ENCODE measurements at places on chromosomes 6 and 20.
A peak's percentile ranks its signal among the peaks of the same experiment; 100 is the strongest.

GRCh38 chr6:43980004-43980795 is 147.1 kb downstream of the MRPL14 start:
- DNase-seq: no peak

DNA sequence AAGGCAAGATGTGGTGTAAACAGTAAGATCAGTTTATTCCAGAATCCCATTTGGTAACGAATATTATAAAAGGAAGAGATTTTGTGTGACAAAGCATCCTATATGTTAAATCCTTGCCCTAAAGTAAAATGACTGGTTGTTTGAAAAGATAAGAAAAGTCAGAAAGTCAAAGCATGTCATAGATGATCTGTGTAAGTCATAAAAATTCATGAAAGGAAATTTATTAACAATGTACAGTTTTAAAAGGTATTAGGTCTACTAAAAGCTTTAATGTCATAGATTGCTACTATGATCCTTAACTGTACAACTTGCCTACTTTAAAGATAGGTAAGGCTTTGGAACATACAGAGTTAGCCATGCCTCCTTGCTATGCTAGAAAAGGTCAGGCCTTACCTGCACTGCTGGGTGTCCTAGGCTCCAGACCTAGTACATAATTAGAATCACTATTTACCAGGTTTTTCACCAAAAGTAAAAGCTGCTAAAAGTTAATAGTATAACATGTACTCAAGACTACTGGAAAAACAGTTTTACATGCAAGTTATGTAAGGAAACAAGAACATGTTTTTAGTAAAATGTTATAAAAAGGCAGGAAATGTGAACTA is 1090.1 kb upstream of the ADGRB3 start:
- no peak for DNase-seq

- DNase-seq: peak; percentile 94
Observed at GRCh38 chr6:20404641-20405032, 3.0 kb downstream of the E2F3 start.

GRCh38 chr6:13113981-13114593 is 214.2 kb downstream of the TBC1D7 start:
- DNase-seq: no peak

DNA sequence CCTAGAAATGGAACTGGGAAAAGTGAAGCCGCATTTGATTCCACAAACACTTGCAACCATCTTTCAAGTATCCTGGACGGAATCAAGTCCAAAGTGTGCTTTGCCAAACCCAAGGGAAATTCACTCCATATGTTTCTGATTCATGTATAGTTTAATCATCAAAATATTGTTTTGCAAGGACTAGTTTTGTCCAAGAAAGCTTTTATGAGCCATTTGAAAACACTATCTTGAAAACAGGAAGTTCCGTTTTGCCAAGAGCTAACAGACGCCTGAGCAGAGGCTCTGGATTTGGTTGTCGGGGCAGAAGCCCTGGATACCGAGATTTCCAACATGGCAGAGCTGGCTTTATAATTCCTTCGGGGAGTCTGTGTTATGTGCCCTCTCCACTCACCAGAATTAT is 251.1 kb downstream of the PHACTR1 start:
- peak; percentile 69 for DNase-seq

GRCh38 chr6:137802408-137803182 is 64.5 kb upstream of the TNFAIP3 start:
- DNase-seq: no peak

- peak; percentile 85 for DNase-seq
Observed at GRCh38 chr20:63442100-63442493, 30.4 kb downstream of the KCNQ2 start.

GRCh38 chr20:32858701-32859372 is at the start of gene EFCAB8:
Gene EFCAB8 (plus strand): TSS chr20:32858923. CDS start chr20:32863793, 4,870 bp downstream.
- peak; percentile 27 for DNase-seq
